Stimulated activated CD8-positive, alpha-beta memory T cell treated with anti-CD3 and anti-CD28 coated beads, Interleukin-2, amount 100 ng/mL, for 1 hour (primary cell): ENCODE measurements at places on chromosomes 2 and 18.

GRCh38 chr18:22946217-22946616, 13.1 kb downstream of the RBBP8 start:
- DNase-seq, result no peak

DNA sequence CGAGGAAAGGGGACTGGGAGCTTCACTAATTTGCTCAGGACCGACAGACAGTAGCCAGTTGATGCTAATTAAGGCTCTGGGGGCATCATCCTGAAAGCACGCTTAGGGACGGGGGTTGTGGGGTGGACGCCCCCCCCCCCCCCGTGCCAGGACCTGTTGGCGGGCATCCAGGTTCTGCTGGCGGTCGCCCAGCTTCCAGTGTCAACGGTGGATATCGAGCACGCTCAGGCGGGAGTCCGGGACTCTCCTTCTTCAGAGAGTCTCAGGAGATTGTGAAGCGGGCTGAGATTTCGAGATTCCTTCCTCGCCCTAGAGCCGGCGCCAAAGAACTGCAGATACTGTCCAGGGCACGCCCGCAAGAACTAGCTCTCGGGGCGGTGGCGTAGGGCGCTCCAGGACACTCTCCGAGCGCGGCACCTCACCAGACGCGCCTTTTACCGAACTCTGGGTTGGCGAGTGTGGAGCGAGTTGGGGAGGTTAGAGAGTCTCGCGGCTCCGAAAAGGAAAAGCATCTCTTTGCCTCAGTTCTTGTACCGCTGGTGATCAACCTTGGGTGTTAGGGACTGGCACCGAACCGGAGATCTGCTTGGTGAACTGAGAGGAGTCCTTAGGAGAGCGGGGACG, 5.6 kb downstream of the RAX start:
- DNase-seq, result no peak

GRCh38 chr2:218400167-218400929, 680 bp downstream of the CTDSP1 start:
- DNase-seq, result no peak

DNA sequence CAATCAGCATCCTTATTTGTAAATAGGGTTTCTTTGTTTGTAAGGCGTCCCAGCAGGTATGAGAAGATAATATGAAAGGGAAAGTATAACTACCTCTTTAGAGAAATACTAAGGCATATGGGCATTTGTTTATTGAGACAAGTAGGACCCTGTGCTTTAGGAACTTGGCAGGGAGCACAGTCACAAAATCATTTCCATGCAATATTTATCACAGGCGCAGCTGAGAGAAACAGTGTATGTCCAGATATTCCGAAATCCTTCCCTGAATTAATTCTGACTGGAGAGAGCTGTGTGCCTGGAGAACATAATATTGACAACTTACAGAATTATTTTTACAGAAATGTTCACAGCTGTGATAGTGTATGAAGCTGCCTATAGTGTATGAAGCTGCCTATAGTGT, 416.7 kb downstream of the THSD7B start:
- DNase-seq, result no peak

- no peak for DNase-seq
Observed at GRCh38 chr2:207337234-207338219, 171.8 kb upstream of the KLF7 start.

GRCh38 chr2:137776697-137777096, 187.6 kb upstream of the HNMT start:
- no peak for DNase-seq

- DNase-seq, result no peak
Observed at GRCh38 chr2:40325116-40325515, 126.8 kb downstream of the SLC8A1 start.

DNA sequence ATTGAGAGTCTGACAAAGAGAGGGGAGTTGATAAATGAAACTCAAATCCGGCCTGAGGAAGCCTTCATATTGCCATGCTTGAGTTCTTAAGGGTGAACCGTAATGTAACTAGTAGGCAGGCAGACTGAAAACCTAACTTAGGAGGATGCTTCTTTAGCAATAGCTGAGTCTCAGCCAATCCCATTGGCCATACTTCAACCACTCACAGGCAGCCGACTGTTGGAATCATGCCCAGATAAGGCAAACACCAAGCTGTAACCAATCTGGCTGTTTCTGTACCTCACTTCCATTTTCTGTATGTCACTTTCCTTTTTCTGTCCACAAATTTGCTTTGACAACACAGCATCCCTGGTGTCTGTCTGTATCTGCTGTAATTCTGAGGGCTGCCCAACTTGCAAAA, 39.5 kb downstream of the TPRKB start:
- DNase-seq, result no peak

DNA sequence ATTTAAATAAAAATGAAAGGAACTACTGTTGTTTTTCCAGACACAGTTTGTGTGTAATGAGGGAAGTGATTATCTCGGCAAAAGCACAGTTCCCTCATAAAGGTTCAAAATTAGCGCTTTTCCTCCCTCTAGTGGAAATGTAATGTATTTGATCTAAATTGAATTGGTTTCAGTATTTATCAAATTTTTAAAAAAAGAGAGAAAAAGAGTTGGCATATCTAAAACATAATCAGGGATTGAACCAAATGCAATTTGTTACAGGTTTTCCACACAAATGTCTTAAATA, 37.5 kb downstream of the CMPK2 start:
- no peak for DNase-seq

- no peak for DNase-seq
Observed at GRCh38 chr18:55227771-55228170, 268.5 kb upstream of the CCDC68 start.
